ENCODE measurements at places on chromosomes 5 and 9.

- no peak for DNase-seq
These were observed 12.0 kb upstream of the C9 start for GRCh38 chr5:39376293-39376714.

DNA sequence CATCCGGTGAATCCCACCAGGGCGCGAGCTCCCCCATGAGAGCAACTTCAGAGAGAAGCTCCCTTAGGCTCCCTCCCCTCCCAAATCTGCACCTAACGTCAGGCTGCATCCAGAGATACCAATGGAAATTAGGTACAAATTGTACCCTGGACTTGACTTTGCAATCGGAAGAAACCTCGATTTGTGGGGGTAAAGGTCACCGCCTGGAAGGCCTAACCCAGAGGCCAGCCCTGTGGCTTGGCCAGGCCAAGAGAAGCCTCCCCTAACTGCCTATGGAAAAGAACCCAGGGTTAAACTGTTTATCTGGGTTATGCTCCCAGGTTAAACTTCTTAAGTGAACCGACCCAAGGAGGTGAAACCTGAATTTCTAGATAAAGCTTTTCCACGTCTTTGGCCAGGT is 80.4 kb downstream of the GTF3C4 start:
- DNase-seq = no peak

GRCh38 chr5:132781029-132781428 is 4.0 kb upstream of the SEPTIN8 start:
- DNase-seq = no peak

- no peak for DNase-seq
These were observed 216.2 kb upstream of the ACTBL2 start for GRCh38 chr5:57698802-57699201.

DNA sequence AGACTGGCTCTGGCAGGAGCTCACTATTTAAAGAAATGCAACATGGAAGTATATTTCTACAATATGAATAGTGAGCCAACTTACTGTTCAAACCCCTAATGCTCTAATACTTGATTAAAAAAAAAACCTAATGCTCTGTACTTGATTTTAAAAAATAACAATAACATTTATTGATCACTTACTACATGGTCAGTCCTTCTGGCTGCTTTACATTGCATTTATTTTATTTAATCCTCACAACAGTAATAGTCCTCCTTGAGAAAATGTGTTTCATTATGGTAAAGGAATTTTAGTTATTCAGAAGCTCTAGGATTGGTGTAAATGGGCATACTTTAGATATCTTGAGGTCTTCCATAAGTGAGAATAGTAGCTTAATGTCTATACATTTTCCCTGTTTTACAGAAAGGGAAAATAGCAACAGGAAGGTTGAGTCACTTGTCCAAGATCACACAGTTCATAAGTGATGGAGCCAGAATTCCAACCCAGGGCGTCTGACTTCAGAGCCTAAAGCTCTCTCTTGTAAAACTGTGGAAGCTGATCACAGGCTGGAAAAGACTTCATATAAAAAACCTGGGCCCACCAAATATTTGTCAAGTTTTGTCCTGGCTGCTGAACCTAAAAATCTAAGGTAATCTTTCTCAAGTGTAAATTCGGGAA is 1.0 kb downstream of the STARD4 start:
- no peak for DNase-seq

- DNase-seq = no peak
These were observed 194.1 kb upstream of the EFNA5 start for GRCh38 chr5:107864793-107865192.

DNA sequence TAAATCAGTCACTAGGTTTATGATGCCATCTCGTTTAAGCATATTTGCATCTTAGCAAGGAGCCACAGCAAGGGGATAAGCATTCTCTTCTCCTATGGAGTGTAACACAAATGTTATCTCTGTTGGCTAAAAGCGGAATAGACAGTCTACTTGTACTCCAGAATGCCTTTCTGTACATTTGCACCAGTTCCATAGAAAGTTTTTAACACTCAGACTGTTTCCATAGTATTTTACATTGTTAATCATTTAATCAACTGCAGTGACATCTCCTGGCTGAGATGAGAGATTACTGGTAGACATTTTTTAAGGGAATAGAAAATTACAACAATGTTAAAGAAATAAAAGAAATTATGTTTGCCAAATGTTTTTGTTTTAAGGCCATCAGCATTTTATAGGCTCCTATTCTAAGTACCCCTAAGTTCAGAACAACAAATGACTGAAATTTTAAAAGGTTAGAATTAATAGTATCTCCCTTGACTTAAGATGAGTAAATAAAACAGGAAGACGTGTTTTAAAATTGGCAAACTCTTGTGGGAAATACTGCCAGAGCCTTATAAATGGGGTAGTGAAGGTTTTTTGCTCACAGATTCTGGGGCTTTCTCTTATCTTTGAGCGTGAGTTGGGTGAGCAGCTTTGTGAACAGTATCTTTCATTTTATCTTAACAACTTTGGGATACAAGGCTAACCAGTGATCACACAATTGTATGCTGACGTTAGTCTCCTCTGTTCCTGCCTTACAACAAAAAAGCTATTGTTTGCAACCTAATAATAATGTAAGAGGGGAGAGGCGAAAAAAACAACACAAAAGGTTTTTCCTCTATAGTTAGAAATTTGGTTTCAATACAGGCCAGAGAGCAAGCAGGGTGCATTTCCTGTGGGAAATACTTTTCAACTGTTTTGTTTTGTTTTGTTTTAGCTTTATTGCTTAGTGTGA is 294.3 kb downstream of the FBXL7 start:
- DNase-seq = no peak

- DNase-seq = no peak
These were observed 186.2 kb downstream of the DENND1A start for GRCh38 chr9:123743737-123744136.

Measured in right atrium auricular region (tissue), 2 donors.